ENCODE measurements at places on chromosomes 7 and 10.

DNA sequence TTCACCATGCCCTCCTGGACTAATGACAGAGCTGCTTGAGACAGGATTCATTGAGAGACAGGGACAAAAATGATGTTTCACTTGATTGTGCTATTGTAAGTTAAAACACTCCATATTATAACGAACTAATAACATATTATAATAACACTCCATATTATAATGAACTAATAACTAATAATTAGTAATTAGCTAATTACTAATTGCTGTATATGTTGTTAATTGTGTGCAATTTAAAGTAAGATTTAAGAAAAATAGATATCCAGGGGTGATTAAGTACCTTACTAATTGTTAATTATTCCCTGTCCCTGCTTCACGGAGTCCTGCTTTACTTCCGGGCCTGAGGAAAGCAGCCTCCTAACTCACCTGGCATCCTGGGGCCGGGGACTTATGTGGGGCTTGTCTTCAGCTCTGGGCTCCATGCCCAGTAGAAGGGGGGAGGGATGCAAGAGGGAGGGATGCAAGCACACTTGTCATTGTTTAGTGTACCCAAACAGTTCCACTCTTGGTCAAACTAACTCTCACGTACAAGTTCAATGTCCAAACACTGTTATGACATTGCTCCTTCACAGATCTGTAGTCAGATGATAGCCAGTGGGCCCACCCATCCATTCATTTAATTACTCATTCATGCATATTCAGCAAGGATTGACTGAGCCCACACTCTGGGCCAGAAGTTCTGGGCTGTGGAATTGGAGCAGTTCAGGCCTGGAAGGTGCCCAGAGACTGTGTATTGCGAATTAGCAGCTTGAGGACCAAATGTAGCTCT is 53.8 kb downstream of the COL13A1 start:
- DNase-seq, result no peak

GRCh38 chr7:80357530-80357929 is 154.3 kb downstream of the GNAT3 start:
- peak; percentile 37 for DNase-seq

DNA sequence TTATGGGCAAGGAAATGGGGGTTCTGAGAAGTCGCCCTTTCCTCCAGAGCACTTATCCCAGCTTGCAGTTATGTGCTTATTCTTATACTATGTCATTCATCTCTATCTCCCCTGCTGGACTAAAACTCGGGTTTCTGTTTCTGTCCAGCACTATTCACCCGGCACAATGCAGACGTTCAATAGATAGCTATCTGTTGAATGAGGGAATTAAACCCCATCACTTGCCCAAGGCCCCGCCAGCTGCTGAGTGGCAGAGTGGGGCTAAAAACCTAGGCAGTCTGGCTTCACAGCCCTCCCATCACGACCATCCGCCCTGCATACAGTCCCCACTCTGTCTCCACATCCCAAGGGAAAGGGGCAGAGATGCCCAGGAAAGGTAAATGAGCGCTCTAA is 5.4 kb downstream of the SLIT1 start:
- no peak for DNase-seq

DNA sequence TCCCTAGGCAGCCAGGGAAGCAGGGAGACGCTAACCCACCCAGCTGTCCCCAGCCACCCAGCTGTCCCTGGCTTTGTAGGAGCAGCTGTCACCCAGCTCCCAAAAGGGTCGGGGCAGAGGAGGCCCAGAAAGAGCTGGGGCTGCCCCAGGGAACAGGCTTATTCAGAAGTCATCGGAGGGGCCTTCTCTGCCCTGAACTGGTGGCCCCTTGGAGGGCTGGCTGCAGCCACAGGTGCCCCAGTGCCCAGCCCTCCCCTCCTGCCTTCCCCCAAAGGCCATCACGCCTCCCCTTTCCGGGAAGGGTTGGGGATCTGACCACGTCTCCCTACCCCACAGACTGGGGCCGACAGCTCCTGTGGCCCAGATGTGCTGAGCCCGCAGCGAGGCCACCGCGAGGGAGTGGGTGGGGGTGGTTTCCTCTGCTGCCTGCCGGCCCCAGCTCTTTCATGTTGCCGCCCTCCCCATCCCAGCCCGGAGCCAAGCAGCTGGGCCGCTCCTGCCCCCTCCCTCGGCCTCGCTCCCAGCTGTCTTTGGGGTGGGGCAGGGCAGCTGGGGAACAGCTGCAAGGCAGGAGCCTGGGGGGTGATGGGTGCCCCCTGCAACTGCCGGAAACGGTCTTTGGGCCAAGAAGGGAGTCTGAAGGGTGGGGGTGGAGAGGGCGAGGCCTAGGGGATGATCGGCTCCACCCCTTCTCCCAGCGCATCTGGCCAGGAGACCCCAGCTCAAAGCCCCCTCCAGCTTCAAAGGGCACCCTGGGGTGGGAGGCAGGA is 16.8 kb downstream of the TRIM8 start:
- DNase-seq, result peak; percentile 81

GRCh38 chr7:101200862-101201599 is at the start of gene MOGAT3:
Gene MOGAT3 (minus strand): TSS chr7:101201036. CDS start chr7:101200854, 182 bp downstream.
- DNase-seq, result no peak

DNA sequence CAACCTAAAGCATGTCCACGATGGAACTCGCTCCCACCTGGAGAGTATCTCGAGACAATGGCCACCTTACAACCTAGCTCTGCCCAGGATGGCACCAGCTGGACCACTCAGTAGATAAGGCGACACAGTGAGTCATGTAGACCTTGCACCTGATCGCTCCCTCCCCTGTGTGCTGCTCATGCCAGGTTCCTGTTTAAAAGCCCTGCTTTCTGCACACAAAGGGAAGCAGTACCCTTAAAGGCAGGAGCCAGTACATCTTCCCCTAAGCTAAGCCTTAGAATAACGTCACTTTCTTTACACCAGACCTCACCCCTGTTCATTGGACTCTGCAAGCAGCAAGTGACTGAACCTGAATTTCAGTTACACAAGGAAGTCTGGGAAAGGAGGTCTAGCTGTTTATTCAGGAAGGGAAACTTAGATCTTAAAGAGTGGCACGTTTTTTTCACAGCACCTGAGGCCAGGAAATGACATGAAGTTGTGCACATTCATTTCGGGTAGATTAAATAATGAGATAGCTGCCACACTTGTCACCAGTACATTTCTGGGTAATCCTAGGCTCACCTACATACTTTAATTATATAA is 117.9 kb downstream of the MTPAP start:
- DNase-seq, result no peak

GRCh38 chr10:62433181-62433692 is 59.1 kb downstream of the ZNF365 start:
- peak; percentile 84 for DNase-seq

GRCh38 chr7:50531401-50531911 is 33.7 kb downstream of the DDC start:
- no peak for DNase-seq

GRCh38 chr7:41730161-41730560 is 27.3 kb upstream of the INHBA start:
- no peak for DNase-seq

DNA sequence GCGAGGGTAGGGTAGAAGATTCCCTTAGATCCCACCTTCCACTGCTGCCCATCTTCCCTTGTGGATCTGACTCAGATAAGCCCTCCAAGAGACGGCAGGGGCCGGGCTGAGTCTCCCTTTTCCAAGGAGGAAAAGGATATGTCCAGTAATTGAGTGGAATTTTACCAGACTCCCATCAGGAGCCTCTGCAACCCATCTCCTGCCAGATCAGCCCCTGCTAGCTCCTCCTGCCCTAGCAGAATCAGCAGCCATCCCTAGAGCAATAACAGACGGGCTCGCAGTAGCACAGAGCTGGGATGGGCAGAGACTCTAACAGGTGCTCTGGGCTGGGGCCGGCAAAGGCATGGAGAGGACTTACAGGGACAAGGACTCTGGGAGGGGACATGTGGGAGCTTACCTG is 73.5 kb downstream of the C10orf105 start:
- no peak for DNase-seq

GRCh38 chr7:45151967-45152366 is 5.6 kb upstream of the RAMP3 start:
- no peak for DNase-seq

GRCh38 chr10:79132681-79133381 is 64.1 kb downstream of the ZMIZ1 start:
- no peak for DNase-seq

- no peak for DNase-seq
These were observed 14.7 kb downstream of the KCTD7 start for GRCh38 chr7:66643395-66643794.

DNA sequence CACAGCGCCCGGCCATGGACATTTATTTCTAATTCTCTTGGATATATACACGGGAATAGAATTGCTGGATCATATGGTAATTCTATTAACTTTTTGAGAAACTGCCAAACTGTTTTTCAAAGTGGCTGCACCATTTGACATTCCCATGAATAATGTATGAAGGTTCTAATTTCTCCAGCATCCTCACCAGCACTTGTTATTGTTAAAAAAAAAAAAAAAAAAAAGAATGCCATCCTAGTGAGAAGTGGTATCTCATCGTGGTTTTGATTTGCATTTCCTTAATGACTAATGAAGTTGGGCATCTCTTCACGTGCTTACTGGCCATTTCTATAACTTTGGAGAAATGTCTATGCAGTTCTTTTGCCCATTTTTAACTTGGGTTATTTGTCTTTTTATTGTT is 13.5 kb downstream of the CNNM2 start:
- DNase-seq, result no peak

GRCh38 chr10:124921261-124921660 is 20.7 kb upstream of the ZRANB1 start:
- DNase-seq, result no peak

DNA sequence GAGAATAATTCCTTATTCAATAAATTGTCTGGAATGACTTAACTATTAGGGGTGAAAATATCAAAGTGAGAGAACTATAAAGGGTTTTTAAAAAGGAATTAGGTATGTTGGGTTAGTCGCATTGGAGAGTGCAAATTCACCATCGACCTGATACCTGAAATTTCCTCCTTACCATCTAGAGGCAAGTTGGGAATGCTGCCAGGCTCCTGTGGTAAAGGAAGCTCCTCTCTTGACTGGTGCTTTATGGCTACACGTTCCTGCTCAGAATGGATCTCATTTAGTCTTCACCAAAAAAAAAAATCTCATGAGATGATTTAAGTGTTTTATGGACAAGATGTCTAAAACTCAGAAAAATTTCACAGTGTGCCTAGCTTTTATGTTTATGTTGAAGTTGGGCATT is 129.8 kb downstream of the EGFR start:
- DNase-seq, result no peak

GRCh38 chr7:12350971-12351370 is 52.7 kb downstream of the VWDE start:
- DNase-seq, result no peak

DNA sequence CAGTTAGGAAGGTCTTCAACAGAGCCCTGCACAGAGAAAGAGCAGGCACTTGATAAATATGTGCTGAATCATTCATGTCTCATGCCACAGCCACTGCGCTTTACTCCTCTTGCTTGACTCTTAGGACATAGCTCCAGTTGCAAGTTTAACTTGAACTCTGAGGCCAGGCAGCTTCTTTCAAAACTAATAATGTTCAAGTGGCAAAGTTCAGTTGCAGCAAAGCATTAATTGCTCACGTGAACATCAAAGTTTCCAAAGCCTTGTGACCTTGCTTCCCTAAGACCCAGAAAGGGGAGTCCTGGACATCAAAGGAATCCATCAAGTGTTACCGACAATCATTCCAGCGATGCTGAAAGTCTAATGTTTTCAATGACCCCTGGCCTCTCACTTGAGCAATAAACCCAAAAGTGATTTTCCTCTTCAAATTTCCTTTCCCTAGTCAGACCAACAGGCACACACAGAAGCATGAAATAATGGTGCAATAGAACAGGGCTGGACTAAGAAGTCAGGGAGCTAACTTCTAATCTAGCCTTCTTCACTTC is 21.8 kb upstream of the TECTB start:
- peak; percentile 52 for DNase-seq

DNA sequence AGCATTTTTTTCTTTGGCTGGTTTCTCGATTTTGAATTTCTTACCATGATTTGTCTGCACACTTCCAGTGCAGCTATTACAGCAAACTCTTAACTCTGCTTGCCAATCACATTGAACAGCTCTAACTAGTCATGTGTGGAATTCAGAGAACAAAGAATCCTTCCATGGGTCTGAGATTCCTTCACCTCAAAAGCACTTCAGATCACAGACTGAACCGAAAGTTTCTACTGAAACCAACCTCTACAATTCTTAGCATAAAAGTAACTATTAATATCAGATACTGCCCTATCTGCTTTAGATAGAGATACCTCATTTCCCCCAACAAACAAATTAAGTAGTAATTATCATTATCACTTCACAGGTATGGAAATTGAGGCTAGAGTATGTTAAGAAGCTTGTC is 56.5 kb upstream of the SP4 start:
- DNase-seq, result no peak

Measured in GM03348 (cell line).